ENCODE measurements at places on chromosomes 4 and X. TPM values are rescaled to one million over a fixed set of nuclear protein-coding genes. Genes with fewer than 3 reads are reported as not detected.
A peak's percentile ranks its signal among the peaks of the same experiment; 100 is the strongest.

CXCL9 gene
- 1.2 TPM for total RNA-seq

DNA sequence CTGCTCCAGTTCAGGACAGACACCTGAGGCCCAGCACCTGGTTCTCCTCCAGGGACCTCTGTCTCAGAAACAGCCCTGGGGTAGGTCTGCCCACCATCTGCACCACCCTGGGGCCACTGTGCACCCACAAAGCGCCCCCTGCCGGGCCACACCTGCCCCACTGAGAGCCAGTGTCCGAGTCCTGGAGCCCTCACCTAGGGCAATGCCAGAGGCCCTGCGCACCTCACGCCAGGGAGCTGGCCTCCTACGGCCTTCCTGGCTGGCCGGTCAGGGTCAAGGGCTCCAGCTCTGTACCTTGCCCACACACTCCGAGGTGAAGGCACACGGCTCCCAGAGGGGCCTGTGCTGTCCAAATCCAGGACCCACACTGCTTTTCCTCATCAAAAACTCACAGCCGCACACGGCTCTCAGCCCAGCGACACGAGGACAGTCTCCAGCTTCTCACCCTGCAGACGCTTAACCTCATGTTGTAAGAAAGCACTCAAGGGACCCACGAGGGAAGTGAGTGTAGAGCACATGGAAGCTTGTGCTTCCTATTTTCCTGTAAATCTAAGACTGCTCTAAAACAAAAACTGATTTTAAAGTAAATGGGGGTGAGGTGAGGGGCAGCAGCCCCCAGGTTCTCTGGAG lies 5.4 kb downstream of the CTBP1 start:
- DNase-seq, result peak; percentile 73
- H3K27me3 ChIP-seq, result no peaks in the 10 kb centered on the region
- no peak overlapping the region for H3K27ac ChIP-seq
- no peak overlapping the region for H3K4me3 ChIP-seq
- H3K4me1 ChIP-seq, result no peaks in the 10 kb centered on the region

UGT2B15 gene
- not detected for total RNA-seq

GRCh38 chr4:94911106-94911505 lies 153.4 kb downstream of the BMPR1B start:
- H3K4me3 ChIP-seq, result no peak overlapping the region
- no peaks in the 10 kb centered on the region for H3K4me1 ChIP-seq
- no peak for DNase-seq
- no peaks in the 10 kb centered on the region for H3K36me3 ChIP-seq

GRCh38 chrX:142214081-142214480 lies 9.0 kb upstream of the MAGEC2 start:
- H3K27me3 ChIP-seq, result no peaks in the 10 kb centered on the region
- H3K4me3 ChIP-seq, result no peak overlapping the region
- H3K4me1 ChIP-seq, result no peaks in the 10 kb centered on the region
- no peak for DNase-seq
- H3K27ac ChIP-seq, result no peak overlapping the region

PPEF1 gene
- not detected for total RNA-seq

ZFP42 gene
- total RNA-seq, result not detected

DNA sequence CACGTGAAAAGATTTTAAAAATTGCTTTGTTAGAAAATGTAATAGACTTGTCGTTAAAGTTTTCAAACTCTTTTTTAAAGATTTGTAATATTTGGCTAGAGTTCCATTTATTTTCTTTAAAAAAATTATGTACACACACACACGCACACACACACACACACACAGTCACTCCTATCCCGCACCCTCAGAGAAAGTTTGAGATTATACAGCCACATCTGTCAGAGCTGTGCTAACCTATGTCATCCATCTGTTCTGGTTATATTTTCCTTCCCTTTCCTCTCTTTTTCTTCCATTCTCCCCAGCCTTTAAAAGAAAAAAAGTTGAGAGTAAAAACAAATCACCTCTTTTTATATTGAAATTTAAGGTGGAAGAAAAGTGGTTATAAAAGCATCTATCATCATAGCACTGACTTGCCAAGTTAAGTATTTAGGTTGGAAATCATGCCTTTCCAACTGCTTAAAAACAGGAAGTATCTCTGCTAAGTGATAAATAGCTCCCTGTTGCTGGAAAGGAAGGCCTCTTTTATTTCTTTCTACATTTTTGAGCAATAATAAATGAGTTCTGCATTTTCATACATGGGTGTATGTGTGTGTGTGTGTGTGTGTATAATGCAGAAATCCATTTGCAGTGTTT lies 163.3 kb upstream of the SPRY1 start:
- H3K27me3 ChIP-seq, result no peaks in the 10 kb centered on the region
- H3K4me3 ChIP-seq, result no peak overlapping the region
- H3K36me3 ChIP-seq, result no peaks in the 10 kb centered on the region
- no peak for DNase-seq
- no peak overlapping the region for H3K27ac ChIP-seq
- H3K4me1 ChIP-seq, result peaks cover 9% of the 10 kb centered on the region

DNA sequence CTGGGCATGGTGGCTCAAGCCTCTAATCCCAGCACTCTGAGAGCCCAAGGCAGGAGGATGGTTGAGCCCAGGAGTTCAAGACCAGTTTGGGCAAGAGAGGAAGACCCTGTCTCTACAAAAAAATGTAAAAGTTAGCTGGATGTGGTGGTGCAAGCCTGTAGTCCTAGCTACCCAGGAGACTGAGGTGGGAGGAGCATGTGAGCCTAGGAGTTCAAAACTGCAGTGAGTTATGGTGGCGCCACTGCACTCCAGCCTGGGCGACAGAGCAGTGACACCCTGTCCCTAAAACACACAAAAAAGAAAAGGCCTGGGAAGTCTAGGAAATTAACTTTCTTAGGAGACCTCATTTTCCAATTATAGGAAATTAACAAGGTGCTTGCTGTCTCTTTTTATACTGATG lies 76.8 kb downstream of the JAKMIP1 start:
- no peak for DNase-seq
- no peak overlapping the region for H3K27ac ChIP-seq
- no peaks in the 10 kb centered on the region for H3K36me3 ChIP-seq
- no peak overlapping the region for H3K4me3 ChIP-seq
- H3K4me1 ChIP-seq, result no peaks in the 10 kb centered on the region
